ENCODE measurements at places on chromosomes 3 and 15.

- DNase-seq = no peak
- peak overlapping the region; percentile 5 for H3K27ac ChIP-seq
- H3K4me1 ChIP-seq = peaks cover 63% of the 10 kb centered on the region
- peak overlapping the region; percentile 97 for H3K4me3 ChIP-seq
- no peaks in the 10 kb centered on the region for H3K36me3 ChIP-seq
Observed at GRCh38 chr15:48641416-48641815, 4.1 kb downstream of the FBN1 start.

- H3K27me3 ChIP-seq = no peaks in the 10 kb centered on the region
- H3K27ac ChIP-seq = no peak overlapping the region
- no peaks in the 10 kb centered on the region for H3K4me1 ChIP-seq
- H3K4me3 ChIP-seq = no peak overlapping the region
- no peaks in the 10 kb centered on the region for H3K36me3 ChIP-seq
Observed at GRCh38 chr3:81871358-81872155, 110.1 kb upstream of the GBE1 start.

DNA sequence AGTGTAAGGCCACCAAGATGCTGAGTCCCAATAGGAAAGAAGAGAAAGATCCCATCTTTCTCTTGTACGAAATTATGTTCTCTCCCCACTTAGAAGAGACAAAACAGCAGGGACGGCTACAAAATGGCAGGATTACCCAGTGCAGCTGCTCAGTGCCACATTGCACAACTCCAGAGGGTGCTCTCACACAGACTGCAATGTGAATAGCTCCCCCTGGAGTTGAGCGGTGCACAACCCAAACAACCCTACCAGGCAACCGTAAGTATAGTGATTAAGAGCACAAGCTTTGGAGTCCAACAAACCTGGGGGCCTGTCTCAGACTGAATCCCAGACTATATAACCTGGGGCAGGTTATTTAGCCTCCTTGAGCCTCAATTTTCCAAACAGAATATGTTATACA, 3.1 kb upstream of the BHLHE40 start:
- H3K4me3 ChIP-seq = no peak overlapping the region
- H3K4me1 ChIP-seq = peaks cover 33% of the 10 kb centered on the region
- no peaks in the 10 kb centered on the region for H3K27me3 ChIP-seq
- peak overlapping the region; percentile 100 for H3K27ac ChIP-seq
- H3K36me3 ChIP-seq = no peaks in the 10 kb centered on the region

- peak within 1 kb of the TSS; percentile 85 for H3K27ac ChIP-seq
- DNase-seq = peak; percentile 39
- peak within 1 kb of the TSS; percentile 66 for H3K4me3 ChIP-seq
- H3K27me3 ChIP-seq = no peaks in the 10 kb centered on the region
- peaks cover 83% of the 10 kb centered on the region for H3K4me1 ChIP-seq
Observed at GRCh38 chr3:159839561-159840379, 148.9 kb upstream of the IL12A start.

DNA sequence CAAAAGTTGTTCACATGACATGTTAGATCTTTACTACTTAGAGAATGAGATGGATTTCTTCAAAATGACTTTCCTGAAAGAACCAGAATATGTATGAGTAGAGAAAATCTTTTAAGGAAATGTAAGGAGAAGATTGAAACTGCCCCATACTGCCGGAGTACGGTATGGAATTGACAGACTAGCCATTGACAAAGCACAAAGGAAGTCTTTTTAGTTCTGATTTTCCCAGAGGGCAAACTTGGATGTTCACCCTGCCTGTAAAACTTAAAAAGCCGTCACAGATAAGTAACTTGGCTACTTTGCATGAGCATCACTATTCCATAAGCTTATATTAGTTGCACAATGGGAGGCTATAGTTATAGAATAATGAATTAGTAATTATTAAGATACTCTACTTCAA, 93.8 kb downstream of the NECTIN3 start:
- H3K27ac ChIP-seq = no peak overlapping the region
- no peaks in the 10 kb centered on the region for H3K27me3 ChIP-seq
- H3K4me1 ChIP-seq = no peaks in the 10 kb centered on the region
- no peak for DNase-seq

DNA sequence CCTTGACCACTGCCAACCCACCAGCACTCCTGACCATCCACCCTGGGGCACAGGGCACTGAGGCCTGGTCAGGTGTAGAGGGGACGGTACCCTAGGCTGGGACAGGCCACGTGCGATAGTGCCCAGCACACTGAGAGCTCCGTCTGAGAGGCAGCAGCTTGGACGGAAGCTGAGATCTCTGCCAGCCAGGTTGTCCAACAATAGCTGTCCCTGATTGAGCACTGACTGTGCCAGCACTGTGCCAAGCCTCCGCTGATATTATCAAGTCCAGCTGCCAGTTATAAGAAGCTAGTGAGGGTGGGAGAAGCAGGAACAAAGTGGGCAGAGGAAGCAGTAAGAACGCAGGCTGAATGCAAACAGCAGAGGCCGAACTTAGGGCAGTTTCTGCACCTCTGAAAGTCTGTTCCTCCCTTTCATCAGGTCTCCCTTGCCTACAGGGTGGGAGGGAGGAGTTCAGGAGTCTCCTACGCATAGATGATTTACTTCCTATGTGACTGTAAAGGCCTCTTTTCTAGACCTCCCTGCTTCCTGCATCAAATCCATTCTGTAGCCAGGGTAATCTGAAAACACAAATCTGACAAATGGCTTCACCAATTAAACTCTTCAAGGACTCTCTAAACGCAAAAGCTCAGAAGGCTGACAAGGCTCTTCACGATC, 29.7 kb downstream of the MRPS11 start:
- peak; percentile 65 for DNase-seq
- peaks cover 47% of the 10 kb centered on the region for H3K4me1 ChIP-seq
- peak overlapping the region; percentile 24 for H3K4me3 ChIP-seq
- peak overlapping the region; percentile 85 for H3K27ac ChIP-seq

DNA sequence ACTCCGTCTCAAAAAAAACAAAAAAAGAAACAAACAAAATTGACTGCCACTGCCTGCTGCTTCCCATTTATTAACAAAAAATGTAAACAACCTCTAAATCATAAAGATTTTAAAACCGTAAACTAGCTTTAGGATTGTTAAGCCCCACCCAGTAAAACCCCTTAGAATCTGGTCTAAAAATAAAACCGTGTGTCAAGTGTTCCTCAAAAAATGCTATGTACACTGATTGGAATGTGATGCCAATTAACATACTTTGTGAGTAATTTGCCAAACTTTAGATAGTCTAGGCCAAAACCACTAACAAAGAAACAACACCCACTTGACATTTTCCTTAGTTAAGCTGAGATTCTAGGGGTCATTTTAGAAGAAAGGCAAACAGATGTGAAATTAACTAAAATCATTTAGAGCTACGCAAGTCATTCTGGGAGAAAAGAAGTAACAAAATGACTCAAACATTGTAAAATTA, 5.3 kb downstream of the RAF1 start:
- no peak for DNase-seq
- H3K4me3 ChIP-seq = peak overlapping the region; percentile 85
- no peaks in the 10 kb centered on the region for H3K27me3 ChIP-seq
- H3K4me1 ChIP-seq = peaks cover 100% of the 10 kb centered on the region
- no peaks in the 10 kb centered on the region for H3K36me3 ChIP-seq

- H3K4me1 ChIP-seq = no peaks in the 10 kb centered on the region
- no peaks in the 10 kb centered on the region for H3K27me3 ChIP-seq
- no peak for DNase-seq
- no peak overlapping the region for H3K27ac ChIP-seq
Observed at GRCh38 chr3:171932153-171932611, 89.0 kb downstream of the TMEM212 start.

- no peak for DNase-seq
- peaks cover 18% of the 10 kb centered on the region for H3K4me1 ChIP-seq
- H3K27me3 ChIP-seq = no peaks in the 10 kb centered on the region
- H3K36me3 ChIP-seq = no peaks in the 10 kb centered on the region
- no peak overlapping the region for H3K4me3 ChIP-seq
Observed at GRCh38 chr15:71192816-71193215, 77.5 kb downstream of the THSD4 start.

DNA sequence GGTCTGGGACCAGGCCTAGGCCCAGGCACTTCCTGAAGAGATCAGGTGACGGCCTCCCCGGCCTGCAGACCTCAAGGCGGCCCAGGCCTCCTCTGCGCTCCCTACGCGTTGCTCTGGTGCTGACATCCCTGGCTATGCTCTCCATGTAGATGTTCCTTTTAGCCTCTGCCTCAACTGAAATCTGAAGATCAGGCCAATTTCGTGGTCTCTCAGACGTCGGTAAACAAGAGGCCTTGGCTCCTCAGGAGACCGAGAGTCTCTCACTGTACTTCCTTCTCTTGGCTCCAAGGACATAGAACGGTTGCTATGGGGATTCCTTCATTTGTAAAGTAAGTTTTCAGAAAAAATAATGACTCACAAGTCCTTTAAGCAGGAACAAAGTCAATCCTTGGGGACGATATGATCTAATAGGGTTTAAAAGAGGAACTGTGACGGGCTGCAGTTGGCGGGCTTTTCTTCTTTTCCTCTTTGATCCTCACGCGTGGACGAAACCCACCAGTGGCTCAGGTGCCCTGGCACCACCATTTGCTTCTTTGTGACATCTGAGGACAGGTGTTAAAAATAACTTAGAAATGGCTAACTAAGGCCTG, 55.6 kb upstream of the CGNL1 start:
- no peaks in the 10 kb centered on the region for H3K36me3 ChIP-seq
- no peak overlapping the region for H3K4me3 ChIP-seq
- peaks cover 12% of the 10 kb centered on the region for H3K4me1 ChIP-seq
- no peak for DNase-seq
- H3K27ac ChIP-seq = peak overlapping the region; percentile 63

DNA sequence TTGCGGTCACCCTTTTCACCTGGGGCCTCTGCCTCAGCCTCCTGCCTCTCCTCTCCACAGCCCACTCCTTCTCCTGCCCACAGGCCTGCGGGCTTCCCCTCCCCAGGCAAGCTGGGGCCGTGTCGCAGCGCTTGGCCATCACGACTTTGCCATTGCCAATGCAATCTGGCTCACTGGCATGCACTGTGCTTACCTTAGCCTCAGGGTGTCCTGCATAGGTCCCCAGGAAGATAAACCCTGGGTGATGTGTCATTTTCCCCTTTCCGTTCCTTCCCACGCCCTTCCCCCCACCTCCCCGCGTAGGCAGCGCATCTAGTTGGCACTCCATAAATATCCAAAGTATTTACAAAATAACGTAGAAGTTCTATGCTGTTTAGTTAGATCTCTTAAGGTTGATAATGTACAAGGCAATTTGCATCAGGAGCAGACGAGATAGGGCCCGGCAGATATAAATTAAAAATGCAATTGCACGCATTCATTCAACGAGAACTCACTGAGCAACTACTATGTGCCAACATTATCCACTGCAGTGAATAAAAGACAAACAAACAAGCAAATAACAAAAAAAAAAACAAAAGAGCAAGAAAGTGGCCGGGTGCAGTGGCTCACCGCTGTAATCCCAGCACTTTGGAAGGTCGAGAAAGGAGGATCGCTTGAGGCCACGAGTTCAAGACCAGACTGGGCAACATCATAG, 973 bp upstream of the COPG1 start:
- no peaks in the 10 kb centered on the region for H3K27me3 ChIP-seq
- no peak for DNase-seq
- H3K27ac ChIP-seq = peak overlapping the region; percentile 90
- peak overlapping the region; percentile 95 for H3K4me3 ChIP-seq
- H3K4me1 ChIP-seq = peaks cover 69% of the 10 kb centered on the region

GRCh38 chr15:74283368-74283767, 47.2 kb downstream of the CCDC33 start:
- peaks cover 76% of the 10 kb centered on the region for H3K27me3 ChIP-seq
- DNase-seq = no peak
- no peaks in the 10 kb centered on the region for H3K4me1 ChIP-seq
- no peaks in the 10 kb centered on the region for H3K36me3 ChIP-seq
- no peak overlapping the region for H3K27ac ChIP-seq

DNA sequence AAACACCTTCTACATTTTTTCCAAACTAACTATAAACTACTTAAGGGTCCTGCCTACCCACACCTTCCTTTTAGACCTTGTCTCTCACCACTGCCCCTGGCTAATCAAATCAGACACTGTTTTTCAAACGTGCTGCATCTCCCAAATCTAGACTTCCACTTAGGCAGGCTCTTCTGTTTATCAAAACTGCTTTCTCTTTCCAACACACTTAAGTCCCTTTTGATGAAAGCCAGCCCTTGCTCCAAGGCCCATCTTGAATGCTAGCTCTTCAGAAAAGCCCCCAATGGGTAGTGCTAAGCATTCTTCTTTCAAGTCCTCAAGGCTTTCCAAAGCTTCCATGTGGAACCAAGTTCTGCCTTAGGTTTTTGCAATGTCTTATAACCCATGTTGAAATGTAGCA, 888.3 kb downstream of the TUSC7 start:
- no peak for DNase-seq
- H3K27me3 ChIP-seq = no peaks in the 10 kb centered on the region
- no peak overlapping the region for H3K27ac ChIP-seq
- no peak overlapping the region for H3K4me3 ChIP-seq
- H3K36me3 ChIP-seq = no peaks in the 10 kb centered on the region

DNA sequence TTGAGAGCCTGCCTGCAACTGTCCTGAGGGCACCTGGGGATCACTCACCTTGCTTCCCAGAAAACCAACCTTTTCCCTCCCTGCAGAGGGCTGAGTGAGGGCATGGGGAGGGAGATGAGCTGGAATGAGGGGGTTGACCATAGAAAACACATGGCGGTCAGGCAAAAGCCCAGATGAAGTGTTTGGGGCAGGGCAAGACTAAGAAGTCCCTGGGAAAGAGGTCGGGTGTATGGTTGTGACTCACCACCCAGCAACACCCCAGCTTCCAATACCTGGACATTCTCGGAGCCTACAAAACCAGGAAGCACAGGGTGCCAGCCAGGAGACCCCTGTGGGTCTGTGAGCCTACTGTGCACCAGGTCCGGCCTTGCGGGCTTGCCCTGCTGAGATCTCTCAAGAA, 95.3 kb upstream of the ATP2B2 start:
- H3K4me3 ChIP-seq = no peak overlapping the region
- peaks cover 53% of the 10 kb centered on the region for H3K27me3 ChIP-seq
- H3K36me3 ChIP-seq = no peaks in the 10 kb centered on the region
- H3K4me1 ChIP-seq = peaks cover 11% of the 10 kb centered on the region
- DNase-seq = no peak

DNA sequence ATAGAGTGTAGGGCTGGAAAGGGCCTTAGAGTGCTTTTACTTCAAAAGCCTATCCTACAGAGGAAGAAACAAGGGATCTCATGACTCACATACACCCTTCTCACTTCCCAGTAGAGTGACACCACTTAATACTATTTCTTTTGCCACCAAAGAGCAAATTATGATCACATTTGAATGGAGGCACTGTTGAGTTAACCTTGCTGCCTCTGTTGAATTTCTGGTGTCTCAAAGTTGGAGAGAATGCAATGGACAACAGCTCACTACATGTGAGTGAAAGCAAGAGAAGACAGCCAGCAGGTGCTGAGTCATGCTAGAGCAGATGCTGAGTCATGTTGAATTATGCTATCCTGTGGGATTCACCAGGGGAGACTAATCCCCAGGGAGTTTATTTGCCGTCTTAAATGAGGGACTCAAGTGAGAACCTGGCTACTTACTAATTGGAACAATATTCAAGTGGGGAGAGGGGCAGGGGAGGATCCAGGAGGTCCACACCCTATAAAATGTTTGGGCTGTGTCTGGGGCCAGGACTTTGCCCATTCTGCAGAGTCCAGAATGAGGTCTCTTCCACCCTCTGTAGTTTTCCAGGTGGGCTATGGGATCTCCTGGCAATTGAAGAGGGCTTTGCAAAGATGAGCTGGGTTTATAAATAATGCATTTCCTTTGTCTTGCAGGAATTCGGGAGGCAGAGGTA, 35.8 kb downstream of the ST8SIA2 start:
- H3K4me3 ChIP-seq = no peak overlapping the region
- no peaks in the 10 kb centered on the region for H3K4me1 ChIP-seq
- no peak for DNase-seq
- H3K36me3 ChIP-seq = no peaks in the 10 kb centered on the region
